ENCODE measurements at places on chromosomes 7 and 10. TPM values are rescaled to one million over a fixed set of nuclear protein-coding genes. Genes with fewer than 3 reads are reported as not detected.

Gene STK32C
- 11.4 TPM for total RNA-seq

Gene FAM24B
- total RNA-seq: 1.9 TPM

Gene SH2D4B
- total RNA-seq: 0.34 TPM

Gene OR2A5
- not detected for total RNA-seq

Gene MINDY4
- 8.5 TPM for total RNA-seq

Gene AVPI1
- total RNA-seq: 107 TPM

Gene SSC4D
- 1.9 TPM for total RNA-seq

Gene DKK1
- total RNA-seq: 79.9 TPM

Gene ANKRD30A
- total RNA-seq: 1.5 TPM

Gene LRGUK
- 1.1 TPM for total RNA-seq

Gene TMEM176B
- 30.8 TPM for total RNA-seq

Gene TECTB
- not detected for total RNA-seq

Gene EGR2
- total RNA-seq: 0.38 TPM

Gene PTER
- total RNA-seq: 28.2 TPM

Gene STEAP1B
- total RNA-seq: 1.1 TPM

Gene NRAP
- total RNA-seq: not detected

Gene TET1
- 10.1 TPM for total RNA-seq

Gene MMD2
- not detected for total RNA-seq

Gene PDE1C
- total RNA-seq: 1.3 TPM

Gene FGF8
- not detected for total RNA-seq

Gene MRLN
- total RNA-seq: not detected

Gene NDUFB2
- total RNA-seq: 308 TPM

Gene TUBAL3
- not detected for total RNA-seq

Gene MMP21
- total RNA-seq: not detected

Gene CDC14C
- not detected for total RNA-seq

Gene SP8
- not detected for total RNA-seq
